ENCODE measurements at places on chromosomes 2 and 18.

- no peak for DNase-seq
Measured at GRCh38 chr2:10009271-10009810, 34.0 kb upstream of the KLF11 start.

GRCh38 chr2:222000326-222000725 lies 298.5 kb downstream of the PAX3 start:
- DNase-seq: peak; percentile 8

DNA sequence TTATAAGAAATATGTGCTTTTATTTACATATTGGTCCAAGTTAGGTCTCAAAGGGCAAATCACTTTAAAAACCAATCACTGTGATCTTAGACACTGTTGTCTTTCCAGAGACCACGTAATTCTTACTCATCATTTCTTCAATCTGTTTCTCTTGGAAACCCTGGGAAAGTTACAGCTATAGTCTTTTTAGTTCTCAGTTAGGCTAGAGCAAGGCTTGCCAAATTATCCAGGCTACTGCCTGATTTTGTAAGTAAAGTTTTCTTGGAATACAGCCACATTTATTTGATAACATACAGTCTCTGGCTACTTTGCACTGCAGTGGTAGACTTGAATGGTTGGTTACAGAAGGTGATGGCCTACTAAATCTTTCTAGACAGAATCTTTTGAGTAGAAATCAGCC lies 106.0 kb downstream of the KIAA1328 start:
- DNase-seq: no peak

- no peak for DNase-seq
Measured at GRCh38 chr2:205047273-205047839, 502.1 kb downstream of the PARD3B start.

GRCh38 chr18:34529358-34530335 lies 180.5 kb upstream of the DTNA start:
- no peak for DNase-seq

GRCh38 chr2:155692106-155692505 lies 640.4 kb downstream of the NR4A2 start:
- no peak for DNase-seq

DNA sequence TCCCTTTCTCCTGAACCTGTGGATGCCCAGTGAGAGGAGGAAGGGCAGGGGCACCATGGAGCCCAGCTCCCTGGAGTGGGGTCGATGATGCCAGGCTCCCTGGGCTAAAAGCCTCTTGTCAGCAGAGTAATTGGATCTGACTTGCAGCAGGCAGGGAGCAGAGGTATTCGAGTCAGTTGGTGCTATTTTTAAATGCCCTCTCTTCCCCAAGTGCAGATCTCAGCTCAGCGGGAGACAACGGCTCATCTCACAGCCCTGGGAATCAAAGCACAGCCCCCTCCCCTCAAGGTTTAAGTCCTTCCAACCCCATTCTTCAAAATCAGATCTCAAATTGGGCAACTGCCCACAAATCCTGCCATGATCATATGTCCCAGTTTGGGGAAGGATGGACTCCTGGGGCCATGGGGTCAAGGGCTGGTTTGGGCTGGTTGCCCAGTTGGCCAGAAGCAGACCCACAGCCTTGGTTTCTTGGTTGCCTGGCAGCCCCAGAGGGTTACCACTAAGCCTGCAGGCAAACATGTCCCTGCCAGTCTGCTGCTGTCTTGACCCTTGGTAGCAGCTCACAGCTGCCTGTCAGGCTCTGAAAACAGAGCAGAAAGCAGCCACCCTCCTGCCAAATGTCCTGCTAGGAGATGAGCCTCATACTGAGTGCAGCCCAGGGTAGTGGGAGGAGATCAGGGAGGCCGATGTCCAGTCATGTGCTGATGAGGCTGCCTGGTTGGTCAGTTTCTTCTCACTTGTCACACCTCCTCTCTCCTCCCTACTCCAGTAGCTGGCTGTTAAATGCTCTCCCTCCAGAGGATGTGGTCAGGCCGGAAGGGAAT lies 244.9 kb downstream of the LOXHD1 start:
- peak; percentile 46 for DNase-seq

All from DMS 273 treated with DMSO at 0.1 percent for 48 hours (cell line).